CD4-positive, alpha-beta T cell treated with Interleukin-17A for 4 hours (primary cell): ENCODE measurements at places on chromosomes 2 and 18.
A peak's percentile ranks its signal among the peaks of the same experiment; 100 is the strongest.

DNA sequence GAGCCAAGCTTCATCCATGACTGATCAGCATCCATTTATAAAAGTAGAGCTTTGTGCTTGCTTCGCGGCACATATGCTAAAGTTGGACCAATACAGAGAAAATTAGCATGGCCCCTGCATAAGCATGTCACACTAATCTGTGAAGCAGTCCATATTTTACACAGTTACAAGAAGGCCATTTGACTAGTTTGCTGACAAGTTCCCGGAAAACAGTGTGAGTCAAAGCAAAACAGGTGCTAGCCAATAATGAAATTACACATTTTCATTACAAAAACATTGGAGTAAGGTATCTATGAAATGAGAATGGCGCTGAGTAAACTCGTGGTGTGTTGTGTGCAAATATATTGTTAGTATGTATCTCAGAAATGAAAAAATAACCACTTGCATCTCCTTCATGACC lies 4.7 kb downstream of the ANKRD62 start:
- DNase-seq: no peak

- peak; percentile 36 for DNase-seq
Measured at GRCh38 chr18:69897397-69898108, 50.1 kb downstream of the CD226 start.

DNA sequence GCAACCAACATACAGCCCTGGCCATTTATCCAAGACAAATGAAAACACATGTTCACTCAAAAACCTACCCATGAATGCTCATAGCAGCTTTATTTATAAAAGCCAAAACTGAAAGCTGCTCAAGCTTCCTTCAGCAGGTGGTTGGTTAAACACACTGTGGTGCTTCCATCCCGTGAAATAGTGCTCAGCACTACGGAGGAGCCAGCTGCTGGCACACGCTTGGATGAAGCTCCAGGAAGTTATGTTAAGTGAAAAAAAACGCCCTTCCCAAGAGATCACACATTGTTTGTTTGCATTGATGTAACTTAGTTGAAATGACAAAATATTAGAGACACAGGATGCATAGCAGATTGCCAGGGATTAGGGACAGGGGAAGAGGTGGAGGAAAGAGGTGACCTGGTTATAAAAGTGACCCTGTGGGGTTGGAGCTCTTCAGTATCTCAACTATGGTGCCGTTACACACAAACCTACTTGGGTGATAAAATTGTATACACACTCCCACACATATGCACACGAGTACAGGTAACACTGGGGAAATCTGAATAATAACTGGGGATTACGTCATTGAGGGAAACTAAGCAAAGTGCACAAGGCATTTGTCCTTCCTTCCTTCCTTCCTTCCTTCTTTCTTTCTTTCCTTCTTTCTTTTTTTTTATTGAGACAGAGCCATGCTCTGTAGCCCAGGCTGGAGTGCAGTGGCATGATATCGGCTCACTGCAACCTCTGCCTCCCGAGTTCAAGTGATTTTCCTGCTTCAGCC lies 6.2 kb upstream of the ALPG start:
- DNase-seq: no peak

GRCh38 chr2:206218156-206218555 lies 56.3 kb upstream of the ZDBF2 start:
- DNase-seq: no peak

GRCh38 chr2:42917425-42917927 lies 125.1 kb upstream of the HAAO start:
- no peak for DNase-seq

GRCh38 chr2:189674374-189675112 lies at the start of gene ANKAR:
TSS of gene ANKAR (plus strand) at chr2:189674670. CDS start at chr2:189676491, 1,821 bp downstream.
- DNase-seq: peak; percentile 86

- DNase-seq: no peak
Measured at GRCh38 chr18:33854827-33855139, 276.8 kb downstream of the ASXL3 start.

- DNase-seq: no peak
Measured at GRCh38 chr2:113812204-113812603, 55.8 kb upstream of the SLC35F5 start.

GRCh38 chr18:58158008-58158407 lies 114.0 kb downstream of the NEDD4L start:
- DNase-seq: no peak

- DNase-seq: no peak
Measured at GRCh38 chr18:24475926-24476589, 15.6 kb downstream of the HRH4 start.

DNA sequence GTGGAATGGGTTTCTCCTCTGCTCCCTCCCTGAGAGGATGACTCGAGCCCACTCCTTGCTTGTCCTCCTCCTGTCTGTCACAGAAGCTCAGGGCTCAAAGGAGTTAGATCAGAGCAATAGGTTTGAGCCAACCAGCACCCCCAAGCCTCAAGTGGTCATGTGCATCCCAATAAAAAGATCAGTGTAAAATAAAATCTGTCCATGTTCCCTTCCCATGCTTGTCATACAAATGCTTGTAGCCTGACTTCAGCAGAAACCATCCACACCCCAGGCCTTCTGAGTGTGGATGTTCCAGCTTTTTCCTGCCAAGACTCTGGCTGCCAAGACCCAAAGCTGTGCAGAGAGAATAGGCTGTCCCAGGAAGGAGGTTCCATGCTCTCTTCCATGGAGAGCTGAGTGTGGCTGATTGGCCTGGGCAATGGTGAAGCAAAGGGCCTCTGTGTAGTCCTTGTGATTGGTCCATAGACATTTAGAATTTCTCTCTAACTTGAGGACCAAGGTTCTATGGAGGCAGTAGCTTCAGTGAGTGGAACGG lies 67.4 kb downstream of the GYPC start:
- DNase-seq: no peak

DNA sequence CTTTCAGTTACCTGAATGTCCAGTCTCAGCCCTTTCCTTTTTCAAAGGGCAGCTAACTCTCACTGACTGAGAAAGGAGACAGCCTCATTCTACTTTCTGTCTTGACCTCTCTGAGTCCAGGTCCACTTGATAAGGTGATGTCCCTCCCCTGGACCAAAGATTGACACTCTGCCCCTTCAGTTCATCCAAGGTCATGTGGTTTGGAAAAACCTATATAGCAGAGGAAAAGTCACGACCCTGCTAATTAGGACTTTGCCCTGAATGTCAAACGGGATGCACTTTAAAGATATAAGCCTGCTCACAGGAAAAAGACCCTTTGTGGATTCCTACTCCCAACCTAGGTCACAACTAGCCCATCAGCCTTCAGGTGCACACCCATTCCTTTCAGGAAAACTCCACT lies 208.3 kb downstream of the AGPS start:
- DNase-seq: no peak

- no peak for DNase-seq
Measured at GRCh38 chr2:216757532-216757931, 62.2 kb upstream of the IGFBP5 start.

DNA sequence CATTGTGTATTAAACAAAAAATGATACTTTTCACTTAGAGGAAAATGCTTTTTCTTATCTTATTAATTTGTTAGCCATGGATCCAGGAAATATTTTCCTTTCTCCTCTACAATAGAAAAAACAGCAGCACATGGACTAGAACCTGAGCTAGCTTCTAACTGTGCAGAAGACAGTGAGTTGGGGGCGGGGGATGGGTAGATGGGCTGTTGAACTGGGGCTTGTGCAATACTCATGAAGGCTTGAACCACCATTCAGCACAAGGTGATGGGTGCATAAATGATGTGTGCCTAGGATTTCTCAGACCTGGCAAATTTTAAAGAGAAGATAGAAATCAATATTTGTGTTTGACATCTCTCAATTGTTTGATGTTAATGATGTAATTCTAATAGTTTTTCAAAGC lies 42.0 kb downstream of the COL5A2 start:
- no peak for DNase-seq

DNA sequence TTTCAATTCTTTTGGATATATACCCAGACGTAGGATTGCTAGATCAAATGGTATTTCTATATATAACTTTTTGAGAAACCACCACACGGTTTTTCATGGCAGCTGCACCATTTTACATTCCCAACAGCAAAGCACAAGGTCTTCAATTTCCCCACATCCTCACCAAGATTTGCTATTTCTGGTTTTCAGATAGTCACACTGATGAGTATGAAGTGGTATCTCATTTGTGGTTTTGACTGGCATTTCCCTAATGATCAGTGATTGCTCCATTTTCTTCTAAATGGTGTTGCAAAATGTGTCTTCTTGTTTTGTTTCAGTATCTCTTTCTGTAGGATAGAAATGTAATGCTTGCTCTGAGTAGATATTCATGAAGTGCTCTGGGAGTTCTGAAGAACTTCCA lies 52.0 kb downstream of the ANKRD44 start:
- no peak for DNase-seq

DNA sequence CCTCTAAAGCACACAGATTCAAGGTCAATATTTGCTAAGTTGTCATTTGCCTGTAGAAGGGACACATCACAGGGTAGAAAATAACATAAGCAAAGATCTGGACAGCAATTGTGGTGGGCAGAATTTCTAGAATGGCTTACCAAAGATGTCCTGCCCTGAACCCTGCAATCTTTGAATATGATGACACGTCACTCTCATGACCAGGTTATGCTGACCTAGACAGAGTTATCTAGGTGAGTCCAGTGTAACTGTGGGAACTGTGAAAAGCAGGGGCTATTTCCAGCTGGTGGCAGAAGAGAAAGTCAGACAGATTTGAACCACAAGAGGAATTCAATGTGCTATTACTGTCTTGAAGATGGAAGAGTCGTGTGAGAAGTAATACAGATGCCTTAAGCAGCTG lies 112.3 kb upstream of the CNGA3 start:
- no peak for DNase-seq

DNA sequence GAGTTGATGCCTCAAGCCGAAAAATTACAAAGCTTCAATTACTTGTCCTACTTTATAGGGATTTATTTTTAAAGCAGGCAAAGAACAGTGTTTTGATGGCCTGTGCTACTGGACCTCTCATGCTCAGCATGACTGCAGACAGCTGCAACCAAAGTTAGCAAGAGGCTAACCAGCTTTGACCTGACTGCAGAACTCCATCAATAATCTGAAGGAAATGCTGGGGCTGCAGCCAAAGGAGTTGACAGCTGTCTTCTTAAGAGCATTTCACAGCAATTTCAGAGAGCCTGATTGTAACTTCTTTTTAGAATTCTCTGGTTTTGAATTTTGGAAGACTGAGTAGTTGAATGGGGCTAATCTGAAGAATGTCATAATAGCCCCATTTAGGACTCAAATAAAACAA lies 46.5 kb upstream of the SESTD1 start:
- no peak for DNase-seq

DNA sequence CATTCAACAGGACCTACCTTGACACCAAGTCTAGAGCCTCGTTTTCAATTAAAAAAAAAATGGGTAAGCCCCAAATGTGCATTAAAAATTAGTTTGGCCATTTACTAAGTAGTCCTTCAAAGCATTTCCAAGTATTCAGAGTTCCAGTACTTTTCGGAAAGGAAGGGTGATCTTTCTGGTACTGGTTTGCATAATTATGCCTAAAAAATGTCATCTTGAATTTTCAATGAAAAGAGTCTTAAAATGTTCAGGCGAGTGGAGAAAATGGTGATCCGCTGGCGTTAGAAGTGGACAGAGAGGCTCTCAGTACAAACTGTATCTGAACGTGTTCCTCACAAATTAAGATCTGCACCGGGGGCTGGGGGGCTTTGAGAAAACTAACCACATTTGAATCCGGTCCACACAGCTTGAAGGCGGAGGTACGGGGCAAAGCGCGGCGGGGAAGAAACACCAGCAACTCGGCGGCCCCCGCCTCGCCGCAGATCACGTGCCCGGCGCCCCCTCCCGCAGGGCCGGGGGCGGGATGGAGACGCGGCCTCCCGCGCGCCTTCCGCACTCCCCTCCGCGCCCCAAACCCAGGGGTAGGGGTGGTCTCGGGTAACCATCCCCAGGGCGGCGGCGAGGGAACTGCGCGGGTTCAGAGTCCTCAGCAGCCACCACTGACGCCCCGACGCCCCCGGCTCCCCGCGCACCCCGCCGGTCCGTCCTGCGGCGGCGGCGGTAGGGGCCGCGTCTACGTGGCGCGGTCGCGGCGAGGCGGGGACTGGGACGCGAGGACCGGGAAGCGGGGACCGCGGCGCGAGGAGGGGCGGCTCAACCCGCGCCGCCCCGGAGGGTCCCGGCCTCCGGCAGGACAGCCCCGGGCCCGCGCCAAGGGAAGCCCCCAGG lies 564 bp downstream of the LPIN2 start:
- peak; percentile 62 for DNase-seq

GRCh38 chr2:43220229-43220751 lies 6.1 kb downstream of the ZFP36L2 start:
- DNase-seq: no peak
